ENCODE measurements at places on chromosomes 7 and 10. TPM values are rescaled to one million over a fixed set of nuclear protein-coding genes. Genes with fewer than 3 reads are reported as not detected.

GRCh38 chr10:11697718-11698527, 44.3 kb upstream of the ECHDC3 start:
- DNase-seq = no peak

GRCh38 chr7:27162561-27163287, 2.6 kb downstream of the HOXA9 start:
- peak; percentile 10 for DNase-seq

DNA sequence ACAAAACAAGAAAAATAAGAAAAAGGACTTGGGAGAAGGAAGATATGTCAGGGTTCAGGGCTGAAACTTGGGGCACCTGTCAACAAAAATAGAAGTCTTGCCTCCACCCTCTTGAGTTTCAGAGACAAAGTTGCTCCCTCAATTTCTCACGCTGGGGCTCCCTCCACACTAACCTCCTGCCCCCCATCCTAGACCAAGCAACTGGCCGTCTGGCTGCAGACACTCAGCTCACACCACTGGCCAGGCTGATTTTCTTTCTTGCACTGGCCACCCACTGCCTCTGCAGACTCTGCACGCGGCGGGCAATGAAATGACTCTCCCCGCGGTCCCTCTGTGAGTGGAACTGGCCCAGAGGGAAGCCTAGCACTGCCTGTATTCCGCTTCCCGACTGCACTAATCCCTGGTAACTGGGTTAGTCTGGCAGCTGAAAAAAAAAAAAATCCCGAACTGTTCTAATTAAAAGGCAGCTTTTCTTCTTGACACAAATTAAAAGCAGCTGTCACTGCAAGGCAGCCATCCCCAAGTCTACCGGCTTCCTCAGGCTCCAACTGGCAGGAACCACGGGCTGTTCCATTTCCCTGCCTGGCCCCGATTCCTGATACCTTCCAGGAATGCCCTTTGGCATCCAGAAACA, 83.5 kb downstream of the SPDYE5 start:
- no peak for DNase-seq

OPALIN gene
- total RNA-seq = not detected

DNA sequence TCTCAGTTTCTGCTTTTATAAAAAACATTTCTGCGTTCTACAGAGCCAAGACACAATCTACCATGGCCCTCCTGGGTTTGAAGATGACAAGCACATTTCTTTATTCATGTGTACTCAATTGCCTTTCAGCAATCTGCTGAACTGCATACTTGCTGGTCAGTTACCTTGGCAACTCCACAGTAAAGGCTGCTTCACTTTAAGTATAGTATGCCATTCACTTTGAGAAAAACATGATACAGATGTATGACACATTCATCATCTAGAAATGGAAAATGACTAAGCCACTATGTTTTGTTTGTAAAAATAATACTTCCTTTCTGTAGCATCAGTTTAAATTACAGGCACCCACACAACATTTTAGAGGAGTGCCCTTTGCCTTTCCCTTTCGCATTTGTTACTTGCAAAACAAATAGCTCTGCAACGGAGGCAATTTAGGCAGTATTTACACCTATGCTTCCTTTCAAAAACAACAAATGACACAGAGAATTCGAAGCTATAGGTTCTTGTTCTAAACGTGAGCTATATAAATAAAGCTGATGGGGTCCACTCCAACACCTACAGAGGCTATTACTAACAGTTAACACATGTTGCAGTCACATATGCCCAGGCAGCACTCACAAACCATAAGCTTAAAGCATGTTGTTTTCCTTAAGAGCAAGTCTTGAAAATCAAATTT, 23.5 kb downstream of the SGCE start:
- DNase-seq = no peak

PIK3CG gene
- 0.60 TPM for total RNA-seq

OGDHL gene
- 1.00 TPM for total RNA-seq

GRCh38 chr10:132544744-132545658, 7.4 kb downstream of the INPP5A start:
- DNase-seq = no peak

Data from transverse colon (tissue), 4 donors.